ENCODE measurements at places on chromosomes 4 and X.

GRCh38 chrX:10470009-10470408, 150.4 kb downstream of the MID1 start:
- DNase-seq: no peak

- no peak for DNase-seq
Observed at GRCh38 chr4:168634276-168634802, 137.5 kb downstream of the PALLD start.

GRCh38 chr4:122917731-122918130, 4.7 kb downstream of the NUDT6 start:
- no peak for DNase-seq

- peak; percentile 87 for DNase-seq
Observed at GRCh38 chr4:2745981-2746806, 9.9 kb downstream of the TNIP2 start.

DNA sequence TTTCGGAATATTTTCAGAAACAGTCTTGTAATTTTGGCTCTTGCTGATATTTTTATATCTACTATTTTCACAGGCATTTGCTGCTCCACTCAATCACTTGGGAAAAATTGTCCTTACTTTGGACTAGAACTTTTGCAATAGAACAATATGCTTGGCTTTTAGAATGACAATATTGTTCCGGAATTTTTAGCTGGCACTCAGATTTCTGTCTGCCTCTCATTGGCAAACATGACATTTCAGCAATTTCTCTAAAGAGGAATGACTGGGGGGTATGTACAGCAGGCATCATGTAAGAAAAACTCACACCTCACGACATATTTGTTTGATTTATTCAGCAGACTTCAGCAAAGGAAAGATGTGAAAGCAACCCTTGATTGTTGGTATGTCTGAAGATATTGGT, 243.6 kb upstream of the GPRIN3 start:
- no peak for DNase-seq

- no peak for DNase-seq
Observed at GRCh38 chr4:114964026-114964425, 149.4 kb downstream of the NDST4 start.

DNA sequence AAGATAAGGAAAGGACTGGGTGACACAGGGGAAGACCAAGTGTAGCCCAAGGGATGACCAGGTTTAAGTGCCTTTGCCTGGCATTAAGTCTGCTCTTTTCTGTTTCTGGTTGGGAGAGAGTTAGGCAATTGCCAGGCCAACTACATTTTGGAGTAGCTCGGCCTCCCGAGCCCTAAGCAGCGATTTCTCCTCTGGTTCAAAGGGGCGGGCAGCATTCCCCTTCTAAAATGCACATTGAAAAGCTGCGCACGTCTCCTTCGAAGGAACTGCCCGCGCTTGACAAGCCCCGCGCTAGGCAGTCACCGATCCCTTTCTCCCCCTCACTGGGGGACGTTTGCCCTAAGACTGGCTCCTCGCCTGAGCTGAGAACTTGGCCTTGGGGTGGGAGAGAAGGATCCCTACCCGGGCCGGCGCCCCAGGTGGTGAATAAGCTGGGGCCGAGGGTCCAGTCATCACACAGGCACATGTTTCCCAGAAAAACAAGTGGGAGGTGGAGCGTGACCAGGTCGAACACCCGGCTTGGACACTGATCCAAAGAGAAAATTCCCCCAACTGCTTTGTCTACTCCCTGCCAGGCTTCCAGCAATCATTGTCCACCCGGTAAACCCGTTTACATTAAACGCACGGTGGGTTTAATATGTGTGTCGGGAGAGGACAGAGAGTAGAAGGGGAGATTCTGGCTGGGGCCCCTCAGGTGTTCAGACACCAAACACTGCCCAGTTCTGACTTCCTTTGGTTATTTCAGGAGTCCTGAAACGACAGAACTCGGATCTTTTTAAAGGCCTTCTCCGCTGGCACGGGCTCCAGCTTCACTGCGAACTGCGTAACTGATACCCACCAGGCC, 4.0 kb downstream of the ARX start:
- DNase-seq: no peak

GRCh38 chrX:18896680-18897544, 87.0 kb downstream of the PHKA2 start:
- DNase-seq: no peak

DNA sequence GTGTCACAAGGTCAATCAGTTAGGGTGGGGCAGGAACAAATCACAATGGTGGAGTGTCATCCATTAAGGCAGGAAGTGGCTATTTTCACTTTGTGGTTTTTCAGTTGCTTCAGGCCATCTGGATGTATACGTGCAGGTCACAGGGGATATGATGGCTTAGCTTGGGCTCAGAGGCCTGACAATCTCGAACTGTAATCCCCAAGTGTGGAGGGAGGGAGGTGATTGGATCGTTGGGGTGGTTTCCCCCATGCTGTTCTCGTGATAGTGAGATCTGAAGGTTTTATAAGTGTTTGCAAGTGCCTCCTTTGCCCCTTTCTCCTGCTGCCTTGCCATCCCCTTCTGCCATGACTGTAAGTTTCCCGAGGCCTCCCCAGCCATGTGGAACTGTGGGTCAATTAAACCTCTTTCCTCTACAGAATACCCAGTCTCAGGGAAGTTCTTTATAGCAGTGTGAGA, 36.7 kb upstream of the STS start:
- no peak for DNase-seq
